ENCODE measurements at places on chromosomes 1 and 21.

DNA sequence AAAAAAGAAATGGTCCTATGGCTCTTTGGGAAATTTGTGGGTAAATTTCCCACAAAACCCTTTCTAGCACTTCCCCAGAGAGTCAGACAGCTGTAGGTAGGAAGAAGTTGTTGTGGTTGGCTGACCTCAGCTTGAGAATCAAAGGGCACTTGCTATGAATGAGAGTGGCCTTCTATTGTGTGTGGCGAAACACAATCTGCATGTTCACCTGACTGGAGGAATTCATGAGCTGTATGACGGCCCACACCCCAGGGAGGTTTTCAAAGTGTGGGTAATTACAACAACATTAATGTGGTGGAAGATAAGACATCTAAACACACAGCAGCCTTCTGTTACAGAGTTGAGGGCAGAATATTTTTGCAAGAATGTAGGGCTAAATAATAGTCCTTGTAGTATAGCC lies 38.8 kb downstream of the NGF start:
- no peak for DNase-seq

DNA sequence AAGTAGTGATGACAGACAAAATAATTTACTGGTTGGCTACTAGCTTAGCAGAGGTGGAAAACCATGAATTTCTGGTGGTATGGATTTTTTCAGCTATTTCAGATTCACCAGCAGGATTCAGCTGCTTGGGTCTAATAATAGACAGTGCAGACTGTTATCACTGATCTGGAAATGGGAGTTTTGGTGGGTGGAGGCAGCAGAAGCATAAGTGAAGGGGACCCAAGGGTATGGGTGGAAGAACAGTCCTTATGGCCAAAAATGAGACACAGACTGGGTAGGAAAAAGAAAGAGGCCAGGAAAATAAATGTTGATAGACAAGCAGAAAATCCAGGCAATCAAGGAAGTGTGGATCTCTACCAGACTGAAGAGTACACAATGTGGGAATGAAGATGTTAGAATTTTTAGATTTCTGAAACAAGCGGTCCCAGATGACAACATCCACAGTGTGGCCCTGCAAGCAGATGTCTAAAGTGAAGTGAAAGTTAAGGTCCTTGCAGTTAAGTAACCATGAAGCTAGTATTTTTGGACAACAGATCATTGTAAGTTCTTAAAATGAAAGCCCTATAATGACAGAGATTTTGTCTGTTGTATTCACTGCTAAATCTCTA lies 24.7 kb downstream of the LYST start:
- DNase-seq: peak; percentile 14

GRCh38 chr1:14529475-14529874 lies 69.0 kb upstream of the KAZN start:
- DNase-seq: no peak

GRCh38 chr1:199109160-199109559 lies 470.3 kb downstream of the PTPRC start:
- no peak for DNase-seq

DNA sequence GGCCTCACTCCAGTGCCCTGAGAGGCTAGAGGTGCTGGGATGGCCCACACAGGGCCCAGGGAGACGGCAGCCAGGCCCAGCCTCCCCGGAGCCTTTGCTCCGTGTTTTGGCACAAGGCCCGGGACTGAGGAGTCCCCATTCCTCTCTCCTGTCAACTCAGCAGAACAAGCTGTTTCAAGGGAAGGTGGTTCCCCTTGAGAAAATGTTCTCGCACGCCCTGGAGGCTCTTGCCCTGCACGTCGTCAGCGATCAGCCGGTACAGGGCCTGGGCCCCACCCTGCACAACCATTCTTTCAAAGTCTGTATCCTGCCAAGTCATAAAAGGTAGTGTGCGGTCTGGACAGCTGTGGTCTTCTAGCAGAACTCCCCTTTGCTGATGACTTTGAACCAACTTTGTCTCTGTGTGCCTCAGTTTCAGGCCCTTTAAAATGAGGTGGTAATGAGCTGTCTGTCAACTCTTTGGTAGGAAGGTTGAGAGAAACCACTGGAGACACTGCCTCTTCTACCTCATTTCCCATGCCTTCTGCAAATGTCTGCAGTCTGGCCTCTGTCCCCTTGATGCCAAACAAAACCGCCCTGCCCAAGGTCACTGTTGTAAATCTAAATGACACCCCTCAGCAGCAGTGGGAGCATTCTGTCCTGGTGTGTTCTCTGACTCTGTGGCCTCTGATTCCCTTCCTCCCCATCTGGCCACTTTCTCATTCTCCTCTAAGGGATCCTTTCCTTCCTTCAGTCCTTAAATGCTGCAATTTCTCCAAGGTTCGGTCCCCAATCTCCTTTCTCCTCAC lies 138.6 kb upstream of the JUN start:
- DNase-seq: no peak
